ENCODE measurements at places on chromosomes 5 and 9. TPM values are rescaled to one million over a fixed set of nuclear protein-coding genes. Genes with fewer than 3 reads are reported as not detected.

The TTC23L gene
- 2.7 TPM for polyA plus RNA-seq

The PDZD2 gene
- 13.6 TPM for polyA plus RNA-seq

The IGFBPL1 gene
- 1.3 TPM for polyA plus RNA-seq

The NTRK2 gene
- polyA plus RNA-seq: 2.7 TPM

The CD180 gene
- polyA plus RNA-seq: 0.92 TPM

The GPR151 gene
- not detected for polyA plus RNA-seq

The SPOCK1 gene
- 1.4 TPM for polyA plus RNA-seq

The ELOVL7 gene
- polyA plus RNA-seq: 1.8 TPM

GRCh38 chr9:94178927-94179326 is 80.2 kb upstream of the ZNF169 start:
- DNase-seq: no peak

DNA sequence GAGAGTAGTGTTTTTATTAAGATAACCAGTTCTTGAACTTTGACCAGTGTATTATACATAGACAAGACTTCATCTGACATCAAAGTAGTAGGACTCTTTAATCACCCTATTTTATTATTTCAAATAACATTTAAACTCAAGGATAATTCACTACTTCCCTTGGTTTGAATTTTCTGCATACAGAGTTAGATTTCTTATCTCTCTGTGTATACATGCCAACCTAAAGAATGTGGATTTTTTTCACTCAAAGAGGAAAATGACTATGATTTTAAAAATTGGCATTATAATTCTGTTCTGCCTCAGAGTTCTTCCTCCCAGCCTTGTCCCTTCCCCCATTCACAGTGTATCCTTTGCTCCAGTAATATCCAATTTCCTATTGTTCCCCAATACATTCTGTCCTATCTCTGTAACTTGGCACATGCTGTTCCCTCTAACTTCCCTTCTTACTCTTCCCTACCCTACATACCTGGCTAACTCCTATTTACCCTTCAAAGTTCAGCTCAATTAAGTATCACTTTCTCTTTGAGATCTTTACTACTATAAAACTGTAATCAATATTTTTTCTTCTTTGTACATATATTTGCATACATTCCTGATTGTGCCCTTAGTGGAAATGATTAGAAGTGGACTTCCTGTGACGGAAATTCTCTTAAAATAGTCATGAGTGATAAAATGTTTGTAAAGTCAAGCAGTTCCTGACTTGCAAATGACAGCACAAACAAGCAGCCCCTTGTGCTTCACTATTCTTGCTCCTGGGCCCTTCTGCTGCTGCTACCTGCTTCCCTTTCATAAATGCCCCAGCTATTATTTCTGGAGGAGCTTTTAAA is 38.1 kb upstream of the DENND4C start:
- no peak for DNase-seq

GRCh38 chr5:132074772-132075718 is 1.5 kb downstream of the CSF2 start:
- peak; percentile 49 for DNase-seq

DNA sequence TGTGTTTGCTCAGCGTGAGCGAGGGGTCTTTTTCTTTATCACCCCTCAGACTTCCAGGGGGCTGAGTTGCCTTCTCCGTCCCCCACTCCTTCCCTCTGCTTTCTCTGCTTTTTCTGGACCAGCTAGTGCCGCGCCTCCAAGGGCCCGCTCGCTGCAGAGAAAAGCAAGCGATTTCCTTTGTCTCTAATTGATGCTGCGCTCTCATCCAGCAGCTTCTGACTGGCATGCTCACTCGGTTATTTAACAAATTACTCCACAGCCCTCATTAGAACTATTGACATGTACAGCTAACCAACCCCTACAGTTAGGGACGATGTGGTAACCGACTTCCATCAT is 288.0 kb downstream of the ELAVL2 start:
- DNase-seq: no peak

DNA sequence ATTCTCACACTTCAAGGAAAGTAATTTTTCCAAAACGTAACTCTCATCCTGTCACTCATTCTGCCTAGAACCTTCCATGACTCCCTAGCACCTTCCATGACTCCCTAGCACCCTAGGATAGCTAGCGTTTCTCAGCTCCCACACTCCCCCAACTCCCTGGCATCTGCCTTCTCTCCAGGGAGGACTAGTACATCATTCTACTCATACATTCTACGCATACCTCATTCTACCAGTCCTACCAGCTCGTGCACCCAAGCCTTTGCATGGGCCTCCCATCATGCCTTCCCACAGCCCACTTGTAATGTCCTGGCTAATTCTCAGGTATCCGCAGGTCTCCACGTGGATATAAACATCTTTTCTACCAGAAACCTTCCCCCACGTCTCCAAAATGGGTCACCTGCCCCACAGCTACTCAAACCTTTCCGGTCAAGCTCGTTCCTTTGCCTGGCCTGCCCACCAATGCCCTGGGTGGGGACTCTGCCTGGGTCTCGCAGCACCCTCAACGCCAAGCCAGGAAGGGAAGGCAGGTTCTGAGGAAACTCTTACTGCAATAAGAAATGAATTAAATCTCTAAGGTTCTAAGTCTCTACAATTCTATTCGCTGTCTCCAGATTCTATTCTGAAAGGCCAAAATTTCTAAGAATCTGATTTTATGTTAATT is 930 bp downstream of the ANKS6 start:
- DNase-seq: no peak

- no peak for DNase-seq
Measured at GRCh38 chr5:132427281-132428146, 58.0 kb downstream of the SLC22A5 start.

GRCh38 chr9:76638001-76638400 is 126.2 kb upstream of the PCA3 start:
- DNase-seq: no peak

DNA sequence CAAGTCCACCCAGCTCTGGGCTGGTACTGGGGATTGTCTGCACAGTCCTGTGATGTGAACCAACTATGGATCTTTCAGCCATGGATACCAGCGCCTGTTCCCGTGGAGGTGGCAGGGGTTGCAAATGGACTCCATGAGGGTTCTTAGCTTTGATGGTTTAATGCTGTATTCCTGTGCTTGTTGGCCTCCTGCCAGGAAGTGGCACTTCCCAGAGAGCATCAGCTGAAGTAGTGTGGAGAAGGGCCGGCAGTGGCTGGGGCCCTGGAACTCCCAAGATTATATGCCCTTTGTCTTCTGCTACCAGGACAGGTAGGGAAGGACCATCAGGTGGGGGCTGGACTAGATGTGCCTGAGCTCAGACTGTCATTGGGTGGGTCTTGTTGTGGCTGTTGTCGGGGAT is 1104.8 kb upstream of the COX7C start:
- no peak for DNase-seq

DNA sequence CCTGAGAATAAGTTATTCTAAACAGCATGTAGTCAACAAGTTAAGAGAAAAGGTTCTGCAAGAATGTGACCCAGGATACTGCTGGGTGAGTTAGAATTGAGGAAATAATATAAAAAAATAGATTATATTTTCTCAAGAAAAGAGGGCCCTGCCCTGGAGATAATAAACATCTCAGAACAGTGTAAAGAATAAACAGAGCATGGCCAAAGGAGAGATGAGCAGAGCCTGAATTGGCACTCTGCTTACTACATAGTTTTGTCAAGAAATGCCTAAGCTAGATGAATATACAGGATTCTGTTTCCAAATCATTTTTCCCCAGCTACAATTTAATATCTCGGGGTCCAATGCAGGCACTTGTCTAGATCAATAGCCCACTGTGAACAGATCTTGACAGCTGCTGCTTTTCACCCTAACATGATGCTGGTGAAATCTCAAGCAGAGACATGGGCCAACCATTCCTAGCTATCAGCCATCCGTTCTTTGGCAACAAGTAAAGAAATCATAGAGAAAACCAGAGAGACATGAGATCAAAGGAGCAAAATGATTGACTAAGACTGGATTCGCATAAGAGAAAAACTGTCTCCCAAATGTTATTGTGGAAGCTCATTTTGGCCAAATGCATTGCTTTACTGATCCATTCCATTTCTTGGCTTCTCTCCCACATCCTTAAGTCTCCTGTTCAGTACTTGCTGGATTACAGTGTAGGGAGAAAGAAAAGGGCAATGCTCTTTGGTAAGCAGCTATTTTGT is 173.2 kb downstream of the PRELID2 start:
- DNase-seq: peak; percentile 60

DNA sequence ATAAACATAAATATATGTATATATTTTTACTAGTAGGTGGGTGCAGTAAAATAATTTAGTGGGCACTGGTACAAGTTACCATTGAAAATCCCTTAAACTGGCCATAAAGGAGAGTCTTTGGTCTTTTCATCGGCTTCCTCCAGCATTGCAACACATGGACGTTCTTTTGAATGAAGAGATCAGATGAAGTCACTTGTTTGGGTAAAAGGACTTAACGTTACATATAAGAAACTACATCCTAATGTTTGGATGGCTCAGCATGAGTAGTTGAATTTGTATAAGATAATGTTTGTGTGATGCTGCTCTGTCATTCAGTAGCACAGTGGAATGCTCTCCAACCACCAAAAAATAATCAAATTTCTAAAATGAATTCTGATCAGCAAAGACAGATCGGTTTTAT is 31.6 kb downstream of the AFAP1L1 start:
- DNase-seq: no peak

DNA sequence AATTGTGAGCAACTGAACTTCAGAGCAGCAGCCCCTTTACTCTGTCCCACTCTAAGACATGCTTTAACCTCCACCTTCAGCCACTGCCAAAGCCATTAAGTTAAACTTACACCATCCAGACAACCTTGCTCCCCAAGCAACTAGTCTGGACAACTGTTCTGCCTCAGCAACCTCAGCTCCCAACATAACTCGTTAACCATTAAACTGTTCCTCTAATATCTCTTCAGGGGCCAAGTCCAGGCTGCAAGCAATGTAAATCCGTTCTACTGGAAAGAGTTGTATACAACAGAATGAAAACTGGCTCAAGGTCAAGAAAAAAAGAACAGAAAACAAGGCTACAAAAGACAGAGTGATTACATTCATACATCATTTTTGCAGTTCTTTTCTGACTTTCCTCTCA is 131.7 kb upstream of the TARS1 start:
- no peak for DNase-seq

- no peak for DNase-seq
Measured at GRCh38 chr5:170251462-170251861, 18.7 kb downstream of the C5orf58 start.

GRCh38 chr9:88106492-88106891 is 31.8 kb downstream of the SPATA31C2 start:
- DNase-seq: no peak

Measured in right lung (tissue), 10 donors.